ENCODE measurements at places on chromosomes 5 and 9.

DNA sequence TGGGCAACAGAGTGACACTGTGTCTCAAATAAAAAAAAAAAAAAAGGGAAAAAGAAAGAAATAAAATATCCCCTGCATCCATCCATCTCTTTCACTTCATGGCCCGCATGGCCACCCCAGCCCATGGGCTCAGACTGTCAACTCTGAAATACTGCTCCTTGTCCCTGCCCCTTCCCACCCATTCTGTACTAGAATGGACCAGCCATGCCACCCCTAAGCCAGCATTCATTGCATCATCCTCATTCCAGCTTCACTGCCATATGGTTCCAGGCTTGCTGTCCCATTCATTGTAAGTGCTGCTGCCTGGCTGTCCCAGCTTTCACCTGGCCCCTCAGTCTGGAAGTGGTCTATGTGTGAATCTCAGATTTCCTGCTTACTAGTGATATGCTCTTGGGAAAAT is 46.2 kb downstream of the SPRY4 start:
- no peak for DNase-seq

- DNase-seq: no peak
Observed at GRCh38 chr5:177547736-177548135, 6.6 kb downstream of the FAM193B start.

DNA sequence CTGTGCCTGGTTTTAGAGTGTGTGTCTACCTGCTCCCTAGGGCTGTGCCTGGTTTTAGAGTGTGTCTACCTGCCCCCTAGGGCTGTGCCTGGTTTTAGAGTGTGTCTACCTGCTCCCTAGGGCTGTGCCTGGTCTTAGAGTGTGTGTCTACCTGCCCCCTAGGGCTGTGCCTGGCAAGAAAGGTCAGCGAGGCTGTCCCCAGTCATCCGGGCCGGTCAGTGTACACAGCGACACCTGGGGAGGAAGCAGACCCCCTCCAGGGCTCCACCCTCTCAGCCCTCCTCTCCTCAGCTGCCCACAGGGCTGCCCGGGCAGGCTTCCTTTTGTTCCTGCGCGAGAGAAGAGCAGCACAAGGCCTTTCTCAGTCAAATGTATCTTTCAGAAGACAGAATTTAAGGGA is 4.1 kb downstream of the NRARP start:
- no peak for DNase-seq

GRCh38 chr5:118430076-118430475 is 558.3 kb downstream of the DTWD2 start:
- DNase-seq: no peak

DNA sequence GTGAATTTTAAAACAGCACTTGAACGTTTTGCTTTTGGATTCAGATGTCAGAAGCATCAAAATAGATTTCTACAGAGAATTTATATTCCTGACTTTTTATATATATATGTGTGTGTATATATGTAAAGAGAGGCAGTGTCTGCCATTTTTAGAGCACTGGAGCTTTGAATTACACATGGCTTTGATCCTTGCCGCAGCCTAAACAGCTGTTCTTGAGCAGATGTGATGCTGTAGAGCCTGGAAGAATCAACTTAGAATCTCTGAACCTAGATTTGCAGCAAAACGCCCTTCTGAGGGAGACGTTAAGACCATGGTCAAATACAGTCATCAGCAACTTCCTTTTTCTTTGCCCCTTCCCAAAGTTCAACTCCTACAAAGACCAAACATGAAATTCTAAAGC is 21.7 kb upstream of the C5orf47 start:
- no peak for DNase-seq

- DNase-seq: no peak
Observed at GRCh38 chr9:34124926-34125325, 1.6 kb downstream of the DCAF12 start.

GRCh38 chr9:78468231-78468630 is 171.3 kb downstream of the PSAT1 start:
- DNase-seq: no peak

- no peak for DNase-seq
Observed at GRCh38 chr9:125904155-125904851, 157.1 kb downstream of the PBX3 start.

DNA sequence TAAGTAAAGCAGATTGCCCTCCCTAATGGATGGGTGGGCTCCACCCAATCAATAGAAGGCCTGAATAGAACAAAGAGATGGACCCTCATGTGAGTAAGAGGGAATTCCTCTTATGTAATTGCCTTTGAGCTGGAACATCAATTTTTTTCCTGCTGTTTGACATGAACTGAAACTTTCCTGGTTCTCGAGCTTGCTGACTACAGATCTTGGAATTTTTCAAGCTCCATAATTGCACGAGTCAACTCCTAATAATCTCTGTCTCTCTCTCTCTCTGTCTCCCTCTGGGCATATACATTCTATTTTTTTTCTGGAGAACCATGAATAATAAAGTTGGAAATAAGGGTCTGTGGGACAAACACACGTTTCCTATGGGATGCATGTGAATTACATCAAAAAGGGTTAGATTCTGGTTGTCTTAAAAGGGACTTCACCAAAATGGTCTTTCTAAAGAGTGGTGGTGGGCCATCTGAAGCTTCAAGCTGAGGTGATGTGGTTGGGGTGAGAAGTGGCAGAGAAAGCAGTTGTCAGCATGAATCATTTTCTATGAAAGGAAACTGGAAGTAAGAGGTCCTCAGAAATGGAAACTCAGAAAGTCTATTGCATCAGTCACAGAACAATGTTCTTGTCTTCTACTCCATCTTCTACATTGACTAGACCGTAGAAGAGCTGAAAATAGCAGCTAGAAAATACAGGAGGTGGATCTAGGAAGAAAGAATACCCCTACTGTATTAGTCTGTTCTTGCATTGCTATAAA is 47.0 kb upstream of the HOMER1 start:
- peak; percentile 20 for DNase-seq

- DNase-seq: no peak
Observed at GRCh38 chr9:116098476-116098875, 55.1 kb upstream of the PAPPA start.

DNA sequence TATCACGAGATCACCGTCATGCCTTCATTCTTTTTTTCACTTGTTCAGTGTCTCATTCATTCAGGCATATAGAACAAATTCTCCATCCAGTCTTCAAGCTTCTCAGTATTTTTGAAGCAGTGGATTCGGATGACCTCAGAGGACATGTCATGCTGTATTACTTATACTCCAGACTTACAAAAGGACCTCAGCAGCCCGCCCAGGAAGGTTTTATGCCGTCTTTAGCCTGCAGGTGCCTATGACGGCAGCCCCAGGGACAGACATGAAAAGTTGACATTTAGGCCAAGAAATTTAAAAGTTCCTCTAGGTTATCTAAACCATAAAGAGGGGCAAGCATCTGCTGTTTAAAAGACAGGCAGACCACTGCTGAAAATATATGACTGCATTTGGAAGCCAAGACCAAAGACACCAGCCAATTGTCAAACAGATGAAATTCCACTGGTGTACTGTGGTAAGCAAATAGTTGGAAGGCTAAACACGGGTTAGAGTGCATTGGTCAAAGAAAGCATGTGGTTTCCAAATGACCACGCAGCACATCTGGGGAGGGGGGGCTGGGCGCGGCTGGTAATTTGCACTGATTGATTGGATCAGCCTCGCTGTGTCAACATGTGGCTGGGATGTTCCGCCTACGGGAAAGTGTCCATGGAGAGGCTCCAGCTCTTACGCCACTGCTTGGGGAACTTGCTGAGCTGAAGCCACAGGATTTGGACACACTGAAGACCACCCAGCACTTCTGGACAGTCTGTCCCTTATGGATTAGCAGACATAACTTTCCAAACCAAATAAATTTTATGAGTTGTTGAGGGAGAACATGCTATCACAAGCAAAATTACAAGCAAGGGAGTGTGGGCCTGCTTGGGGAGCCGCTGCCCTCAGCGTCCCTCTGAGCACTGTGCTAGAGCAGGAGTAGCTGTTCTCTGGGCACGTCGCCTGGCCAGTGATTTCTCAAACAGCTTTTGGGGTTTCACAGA is 173.6 kb downstream of the FANCC start:
- no peak for DNase-seq

DNA sequence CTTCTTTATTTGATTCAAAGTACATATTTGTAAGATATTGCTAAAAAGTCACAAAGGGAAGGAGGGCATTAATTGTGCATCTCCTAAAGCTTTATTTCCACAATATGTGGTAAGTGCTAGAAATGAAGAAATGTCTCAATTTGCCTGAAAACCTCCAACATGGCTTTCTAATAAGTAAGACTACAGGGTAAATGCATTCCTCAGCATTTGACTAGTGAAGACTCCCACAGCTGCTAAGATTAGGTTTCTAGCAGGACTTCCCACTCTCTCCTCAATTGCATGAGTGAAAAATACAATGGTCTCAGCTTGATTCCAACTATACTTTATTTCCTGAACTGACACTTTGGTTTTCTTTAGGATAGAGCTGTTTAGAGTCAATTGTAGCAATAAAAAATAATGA is 162.1 kb downstream of the ELAVL2 start:
- DNase-seq: no peak

GRCh38 chr9:93960221-93960970 is 5.2 kb upstream of the BARX1 start:
- DNase-seq: no peak

- no peak for DNase-seq
Observed at GRCh38 chr5:180274695-180275094, 17.2 kb downstream of the MAPK9 start.

DNA sequence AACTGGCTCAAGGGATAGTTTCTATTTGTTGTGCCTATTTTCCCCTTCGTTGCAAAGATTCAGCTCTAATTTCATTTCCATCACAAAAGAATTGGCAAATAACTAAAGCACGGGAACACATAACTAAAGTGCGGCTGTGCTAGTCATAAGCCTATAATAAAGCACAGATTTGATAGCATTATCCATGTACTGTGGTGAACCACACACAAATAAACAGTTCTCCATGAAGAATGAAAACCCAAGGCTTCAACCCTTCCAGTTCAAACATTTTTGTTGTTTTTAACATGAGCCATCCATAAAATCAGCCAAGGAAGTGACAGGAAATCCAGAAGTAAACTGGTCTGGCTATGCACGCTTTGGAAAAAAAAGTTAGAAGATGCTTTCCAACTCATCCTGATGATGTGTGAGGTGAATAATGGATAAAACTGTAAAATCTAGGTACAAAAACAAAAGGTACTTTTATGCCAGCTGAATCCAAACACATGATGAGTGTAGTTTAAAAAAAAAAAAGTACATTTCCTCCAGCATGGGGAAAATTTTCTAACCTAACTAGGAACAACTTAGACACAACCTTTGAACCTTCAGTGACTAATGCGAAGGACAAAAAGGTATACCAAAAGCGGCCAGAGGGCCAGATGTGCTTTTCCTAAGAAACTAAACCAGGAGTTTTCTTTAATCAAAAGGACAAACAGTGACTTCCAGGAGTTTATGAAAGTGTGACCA is 10.2 kb downstream of the ZNF608 start:
- DNase-seq: no peak

GRCh38 chr5:90996089-90996488 is 387.0 kb downstream of the ARRDC3 start:
- DNase-seq: no peak

DNA sequence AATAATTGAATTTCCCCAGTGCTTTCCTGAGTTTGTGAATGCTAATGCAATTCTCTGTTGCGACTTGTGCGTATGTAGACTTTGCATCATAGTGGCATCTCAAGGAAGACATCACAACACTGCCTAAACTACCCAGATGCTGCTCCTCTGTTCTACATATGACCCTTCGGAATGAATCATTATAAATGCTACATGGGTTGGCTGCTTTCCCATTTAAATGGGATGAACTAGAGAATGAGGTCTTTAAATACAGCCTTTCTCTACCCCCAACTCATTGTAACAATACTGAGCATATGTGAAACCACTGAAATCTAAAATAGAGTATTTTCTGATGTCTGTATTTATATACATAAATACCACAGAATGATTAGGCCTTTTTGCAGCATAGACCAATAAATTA is 136.6 kb upstream of the ICE1 start:
- DNase-seq: no peak

GRCh38 chr9:3783156-3783555 is 257.4 kb upstream of the RFX3 start:
- no peak for DNase-seq

GRCh38 chr5:25481463-25481862 is 836.7 kb upstream of the CDH10 start:
- DNase-seq: no peak

DNA sequence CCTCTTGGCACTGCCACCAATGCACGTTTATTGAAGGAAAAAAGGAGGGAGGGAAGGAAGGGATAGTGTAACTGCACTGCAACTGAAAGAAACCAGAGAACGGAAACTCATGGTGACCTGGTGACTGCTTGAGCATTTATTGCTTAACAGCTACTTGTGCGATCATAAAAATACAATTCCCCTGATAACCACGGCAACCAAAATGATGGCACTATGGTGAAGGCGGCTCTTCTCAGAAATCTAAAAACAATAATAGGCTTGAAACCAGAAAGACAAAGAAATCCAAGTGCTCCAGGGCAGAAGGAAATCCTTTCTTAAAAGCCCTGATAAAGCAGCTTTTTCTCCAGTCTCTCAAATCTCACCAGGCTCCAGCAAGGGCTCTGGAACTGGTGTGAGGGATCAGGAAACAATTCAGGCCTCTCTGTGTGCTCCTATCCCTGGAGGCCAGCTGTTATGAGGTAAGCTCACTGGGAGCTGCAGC is 1.9 kb downstream of the FBXO10 start:
- DNase-seq: no peak

DNA sequence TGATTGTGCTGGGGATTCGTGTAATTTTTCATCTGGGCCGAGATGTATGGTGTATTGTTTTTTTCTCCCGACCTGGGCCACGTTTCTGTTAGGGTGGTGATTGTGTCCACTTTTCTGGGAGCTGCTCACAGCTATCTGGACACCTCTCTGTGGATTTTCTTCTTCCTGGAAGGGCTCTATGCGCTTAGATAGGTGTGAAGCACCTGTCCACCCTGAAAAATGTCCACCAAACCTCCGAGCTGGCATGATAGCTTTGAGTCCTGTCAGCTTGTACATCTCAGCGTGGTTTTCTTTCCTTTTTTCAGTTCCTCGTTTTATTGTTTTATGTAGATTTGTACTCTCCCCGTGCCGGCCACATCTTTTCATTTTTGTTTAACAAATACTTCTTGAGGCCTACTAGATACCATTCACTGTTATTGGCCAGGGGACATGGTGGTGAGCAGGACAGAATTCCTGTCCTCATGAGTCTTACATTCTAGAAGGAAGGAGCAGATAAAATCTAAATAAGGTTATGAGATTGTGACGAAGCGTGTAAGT is 1.1 kb downstream of the UGCG start:
- peak; percentile 61 for DNase-seq

GRCh38 chr5:115342590-115343377 is 46.3 kb upstream of the CCDC112 start:
- DNase-seq: no peak

DNA sequence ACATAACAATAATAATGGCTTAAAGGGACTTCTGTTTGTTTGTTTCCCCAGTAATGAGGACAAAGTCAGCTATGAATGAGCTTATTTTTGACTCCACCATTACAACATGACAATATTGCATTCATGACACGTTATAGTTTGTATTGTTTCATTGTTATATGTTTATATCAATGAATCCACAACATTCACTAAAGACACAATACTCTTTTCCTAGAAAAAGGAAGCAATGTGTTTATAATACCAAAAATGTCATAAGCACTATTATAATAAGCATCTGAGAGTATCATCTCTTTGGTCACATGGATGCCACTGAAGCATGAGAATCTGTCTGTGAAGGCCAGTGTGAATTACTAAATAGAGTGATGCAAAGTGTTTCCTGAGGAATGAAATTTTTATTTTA is 1026.9 kb upstream of the C9orf72 start:
- DNase-seq: no peak

- no peak for DNase-seq
Observed at GRCh38 chr5:4250254-4250653, 654.6 kb downstream of the IRX1 start.

- no peak for DNase-seq
Observed at GRCh38 chr9:107638521-107639310, 149.1 kb upstream of the KLF4 start.
